Glutamatergic neuron (in vitro differentiated cells): ENCODE measurements at places on chromosomes 6 and 20. TPM values are rescaled to one million over a fixed set of nuclear protein-coding genes. Genes with fewer than 3 reads are reported as not detected.

The CALHM5 gene
- 0.10 TPM for total RNA-seq

- H3K4me3 ChIP-seq, result no peak overlapping the region
- no peaks in the 10 kb centered on the region for H3K4me1 ChIP-seq
- H3K27me3 ChIP-seq, result no peaks in the 10 kb centered on the region
- no peaks in the 10 kb centered on the region for H3K36me3 ChIP-seq
- no peak for DNase-seq
Observed at GRCh38 chr6:129981598-129981997, 36.8 kb upstream of the L3MBTL3 start.

The VNN1 gene
- not detected for total RNA-seq

GRCh38 chr6:20911712-20912111, 377.5 kb downstream of the CDKAL1 start:
- H3K4me1 ChIP-seq, result no peaks in the 10 kb centered on the region
- no peaks in the 10 kb centered on the region for H3K27me3 ChIP-seq
- peaks cover 20% of the 10 kb centered on the region for H3K36me3 ChIP-seq
- H3K4me3 ChIP-seq, result no peak overlapping the region
- no peak overlapping the region for H3K27ac ChIP-seq

DNA sequence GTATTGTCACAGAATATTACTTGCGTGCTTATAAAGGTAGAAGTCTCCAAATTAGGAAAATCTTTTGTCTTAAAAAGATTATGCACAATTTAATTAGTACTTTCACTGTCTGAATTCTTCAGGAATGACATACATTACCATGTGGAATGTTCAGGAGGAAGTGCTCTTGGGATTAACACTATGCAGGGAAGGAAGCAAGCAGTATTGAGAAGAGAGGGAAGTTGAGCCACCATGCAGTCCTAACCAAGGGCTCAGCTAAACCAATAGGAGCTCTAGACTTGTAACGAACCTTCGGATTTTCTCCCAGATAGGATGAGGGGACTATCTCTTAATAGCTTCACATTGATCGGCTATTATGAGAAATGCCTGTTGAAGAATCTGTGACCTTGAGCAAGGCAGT, 918.4 kb upstream of the MANEA start:
- H3K4me3 ChIP-seq, result no peak overlapping the region
- H3K36me3 ChIP-seq, result no peaks in the 10 kb centered on the region
- DNase-seq, result no peak
- no peaks in the 10 kb centered on the region for H3K27me3 ChIP-seq
- H3K4me1 ChIP-seq, result no peaks in the 10 kb centered on the region

DNA sequence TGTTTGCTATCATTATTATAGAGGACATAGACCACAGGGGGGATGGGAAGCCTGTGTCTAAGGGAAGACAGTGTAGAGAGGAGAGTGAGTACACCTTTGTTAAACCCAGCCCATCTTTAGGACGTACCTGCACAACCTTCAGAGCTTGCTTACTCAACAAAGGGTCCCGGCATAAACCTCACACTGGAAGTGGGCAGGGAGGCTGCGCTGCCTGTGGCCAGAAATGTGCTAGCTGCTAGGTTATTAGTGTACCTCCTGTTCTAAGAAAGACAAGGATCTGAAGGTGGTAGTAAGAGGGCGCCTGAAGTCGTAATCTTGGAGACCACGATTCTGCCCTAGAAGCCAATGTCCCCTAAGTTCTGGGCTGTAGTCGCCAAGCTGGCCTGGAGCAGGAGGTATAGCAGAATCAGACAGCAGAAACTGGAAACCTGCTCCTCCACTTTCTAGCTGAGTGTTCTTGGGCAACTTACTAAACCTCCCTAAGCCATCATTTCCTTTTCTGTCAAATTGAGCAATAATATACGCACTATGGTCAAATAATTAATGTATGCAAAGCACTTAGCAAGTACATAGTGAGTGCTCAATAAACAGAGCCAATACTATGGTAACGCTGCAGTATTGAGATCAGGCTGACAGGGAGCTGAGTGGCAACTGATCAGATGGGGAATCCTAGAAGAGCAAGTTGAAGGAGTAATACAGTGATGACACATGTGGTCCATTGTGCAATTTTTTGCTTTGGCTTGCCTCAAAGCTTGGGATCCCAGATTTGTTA, 16.8 kb upstream of the AKIRIN2 start:
- peaks cover 5% of the 10 kb centered on the region for H3K4me1 ChIP-seq
- H3K4me3 ChIP-seq, result no peak overlapping the region
- H3K27me3 ChIP-seq, result peaks cover 1% of the 10 kb centered on the region
- DNase-seq, result no peak
